ENCODE measurements at places on chromosomes 7 and 10.

- no peak for DNase-seq
These were observed 28.9 kb downstream of the MINDY4 start for GRCh38 chr7:30799976-30800661.

DNA sequence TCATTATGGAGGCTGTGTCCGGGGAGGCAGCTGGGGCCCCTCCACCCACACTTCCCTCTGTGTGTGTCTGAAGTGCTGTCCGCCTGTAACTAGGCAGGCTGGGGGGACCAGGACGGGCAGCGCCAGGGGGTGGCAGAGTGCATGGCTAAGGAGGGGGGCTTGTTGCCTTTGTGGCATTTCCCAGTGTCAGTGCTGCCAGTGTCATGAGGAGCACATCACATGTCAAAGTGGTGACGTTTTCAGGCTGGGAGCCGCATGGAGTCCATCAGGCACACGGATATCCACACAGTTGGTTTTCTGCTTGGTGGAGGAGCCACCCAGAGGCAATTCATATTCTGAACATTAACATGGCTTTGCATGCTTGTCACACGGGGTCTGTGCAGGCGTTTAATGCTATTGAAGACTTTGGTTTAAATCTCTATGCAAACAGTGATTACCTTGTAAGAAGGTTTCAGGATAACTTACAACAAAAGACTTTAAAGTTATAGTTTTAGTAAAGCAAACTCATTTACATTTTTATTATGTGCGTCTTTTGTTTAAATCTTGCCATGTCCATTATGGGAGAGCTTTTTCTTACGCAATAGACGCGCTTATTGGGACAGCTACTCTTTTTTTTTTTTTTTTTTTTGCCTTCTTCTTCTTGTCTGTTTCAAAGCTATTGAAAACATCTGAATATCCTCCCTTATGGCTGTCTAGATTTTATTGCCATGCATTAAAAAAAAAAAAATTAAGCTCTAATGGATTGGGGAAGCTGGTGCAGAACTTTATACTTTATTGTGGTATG, 52.9 kb downstream of the C10orf67 start:
- DNase-seq, result no peak

GRCh38 chr10:114767986-114768821, 53.4 kb upstream of the FHIP2A start:
- no peak for DNase-seq

- DNase-seq, result no peak
These were observed 788.4 kb upstream of the SORCS1 start for GRCh38 chr10:107952649-107953556.

DNA sequence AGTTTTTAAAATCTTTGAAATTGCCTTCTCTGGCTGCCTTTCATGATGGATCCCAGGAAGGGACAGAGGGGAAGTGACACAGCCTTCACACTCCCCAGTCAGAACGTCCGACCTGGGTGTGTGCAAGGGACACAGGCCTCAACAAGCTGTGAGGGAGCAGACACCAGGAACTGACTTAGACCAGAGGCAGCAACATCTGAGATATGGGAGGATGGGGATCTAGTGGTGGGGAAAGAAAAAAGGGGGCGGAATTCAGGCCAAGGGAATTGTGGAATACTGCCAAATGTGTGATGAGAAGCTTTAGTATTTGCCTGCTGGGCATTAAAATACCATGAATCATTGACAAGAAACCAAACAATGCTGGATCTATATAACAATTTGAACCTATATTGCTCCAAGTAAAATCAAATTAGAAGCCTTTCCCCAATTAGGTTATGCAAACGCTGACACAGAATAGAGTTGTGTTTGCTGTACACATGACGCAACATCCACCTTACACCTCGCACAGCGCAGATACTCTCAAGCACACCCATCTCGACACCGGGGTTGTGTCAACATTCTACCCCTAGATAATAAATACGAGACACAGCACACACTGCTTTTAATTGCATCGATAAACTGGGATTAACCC, 17.2 kb upstream of the MNX1 start:
- DNase-seq, result no peak

DNA sequence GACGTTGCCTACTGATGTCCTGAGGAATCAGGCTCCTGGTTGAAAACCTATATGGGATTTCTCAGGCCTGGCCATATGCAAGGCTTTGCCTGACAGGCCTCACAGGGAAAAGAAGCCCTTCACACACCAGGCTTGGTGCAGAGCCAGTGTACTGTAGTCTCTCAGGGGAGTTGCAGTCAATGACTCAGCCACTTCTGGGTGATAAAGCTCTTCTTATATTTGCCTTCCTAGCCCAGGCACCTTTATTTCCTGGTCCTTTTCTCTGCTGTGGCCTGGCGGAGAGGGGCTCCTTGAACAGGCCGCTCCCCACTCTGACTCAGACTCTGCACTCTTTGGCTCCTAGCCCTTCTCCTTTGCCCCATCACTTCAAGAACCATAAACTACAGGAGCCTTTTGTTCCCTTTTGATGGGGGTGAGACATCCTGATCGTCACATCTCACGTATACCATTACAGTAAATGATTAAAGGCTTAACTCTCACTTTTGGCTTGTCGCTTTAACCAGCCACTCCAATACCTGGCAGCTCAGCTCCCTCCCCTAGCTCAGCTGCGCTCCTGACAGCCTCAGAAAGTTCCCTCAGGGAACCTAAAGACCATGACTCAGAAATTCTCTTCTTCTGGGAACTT, 33.5 kb downstream of the DPY19L1 start:
- DNase-seq, result no peak

GRCh38 chr10:4576206-4576605, 249.8 kb upstream of the AKR1E2 start:
- no peak for DNase-seq

Data from muscle of arm (tissue), 14 donors.